ENCODE measurements at places on chromosomes 1 and 21.
A peak's percentile ranks its signal among the peaks of the same experiment; 100 is the strongest.

DNA sequence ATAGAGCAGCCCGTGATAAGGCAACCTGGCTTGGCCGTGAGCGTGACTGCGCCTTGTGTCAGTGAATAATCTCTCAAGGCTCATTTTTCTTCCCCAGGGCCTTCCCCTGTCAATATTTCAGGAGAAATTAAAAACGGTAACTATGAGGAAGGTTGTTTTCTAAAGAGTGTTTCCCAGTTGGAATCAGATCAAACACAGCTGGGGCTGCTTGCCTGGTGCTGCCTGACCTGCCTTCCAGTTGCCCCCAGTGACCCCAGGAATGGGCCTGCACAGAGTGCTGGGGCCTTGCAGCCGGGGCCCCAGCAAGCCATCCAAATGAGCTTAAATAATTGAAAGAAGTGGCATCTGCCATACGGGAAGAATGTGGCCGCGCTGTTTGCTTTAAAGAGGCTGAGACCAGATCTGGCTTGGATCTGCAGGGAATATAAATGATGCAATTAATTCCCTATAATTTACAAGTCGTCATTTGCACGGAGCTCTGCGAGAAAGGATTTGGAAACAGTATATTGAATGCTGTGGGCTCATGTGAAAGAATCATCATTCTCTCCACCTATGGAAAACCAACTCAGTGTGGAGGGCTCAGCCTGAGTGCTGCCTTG, 203.9 kb downstream of the C1orf94 start:
- no peak for DNase-seq

GRCh38 chr1:204863024-204863423, 7.6 kb upstream of the NFASC start:
- DNase-seq, result no peak

DNA sequence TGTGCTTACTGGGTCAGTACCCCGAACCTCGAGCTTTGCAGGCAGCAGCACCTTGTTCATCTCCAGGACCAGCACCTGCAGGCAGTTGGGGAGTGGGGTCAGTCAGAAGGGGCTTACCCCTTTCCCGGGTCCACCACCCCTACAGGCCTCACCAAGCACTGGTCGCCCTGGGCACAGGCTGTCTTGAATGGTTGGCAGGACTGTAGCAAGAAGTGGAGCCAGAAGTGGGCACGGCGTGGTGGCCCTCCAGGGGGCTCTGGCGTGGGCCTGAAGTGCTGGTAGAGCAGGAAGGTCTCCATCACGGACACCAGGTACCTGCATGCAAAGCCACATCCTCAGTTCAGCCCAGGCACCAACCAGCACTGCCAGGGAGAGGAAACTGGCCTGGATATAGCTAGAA, 5.2 kb downstream of the MAP3K6 start:
- DNase-seq, result no peak

GRCh38 chr1:209643285-209644020, 8.8 kb downstream of the LAMB3 start:
- no peak for DNase-seq

- no peak for DNase-seq
Measured at GRCh38 chr1:183063349-183063748, 40.1 kb downstream of the LAMC1 start.

GRCh38 chr21:41651406-41651805, 115.4 kb downstream of the RIPK4 start:
- no peak for DNase-seq

DNA sequence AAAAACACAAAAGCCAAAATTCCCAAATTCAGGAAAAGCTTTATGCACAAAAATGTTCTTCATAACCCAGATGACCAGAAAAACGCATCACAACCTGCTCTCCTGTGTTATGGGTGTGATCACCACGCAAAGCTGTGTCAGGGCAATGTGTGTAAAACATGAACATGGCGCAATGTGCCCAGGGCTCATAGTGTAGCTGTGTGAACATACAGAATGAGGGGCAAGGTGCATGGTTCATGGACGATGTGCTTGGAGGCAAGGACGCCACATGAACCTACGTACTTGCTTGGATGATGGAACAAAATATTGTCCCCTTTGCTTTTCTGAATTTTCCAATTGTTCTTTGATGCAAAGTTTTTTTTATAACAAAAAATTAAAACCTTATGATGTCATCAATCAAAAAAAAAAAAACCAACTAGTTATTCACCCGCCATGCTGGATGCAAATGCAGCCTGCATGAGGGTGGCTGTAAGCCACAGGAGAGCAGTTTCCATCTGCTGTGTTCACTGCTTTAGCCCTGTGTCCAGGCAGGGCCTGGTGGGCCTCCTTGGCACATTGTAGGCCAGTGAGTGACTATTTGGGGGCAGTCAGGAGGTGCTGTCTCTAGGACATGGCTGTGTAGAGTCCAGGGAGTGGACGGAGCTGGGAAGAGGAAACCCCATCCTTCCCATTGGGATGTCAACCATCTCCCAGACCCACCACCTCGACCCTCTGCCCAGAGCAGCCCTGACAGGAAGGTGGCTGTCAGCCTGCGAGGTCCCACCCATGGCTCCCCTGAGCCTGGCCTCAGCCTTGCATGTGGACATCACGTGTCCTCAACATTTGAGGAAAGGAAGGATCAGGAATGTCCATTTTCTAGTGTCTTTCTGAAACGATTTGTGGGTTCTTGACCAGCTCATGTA, 13.6 kb downstream of the KRTAP10-1 start:
- DNase-seq, result no peak

- no peak for DNase-seq
Measured at GRCh38 chr1:231871878-231872277, 245.3 kb downstream of the DISC1 start.

DNA sequence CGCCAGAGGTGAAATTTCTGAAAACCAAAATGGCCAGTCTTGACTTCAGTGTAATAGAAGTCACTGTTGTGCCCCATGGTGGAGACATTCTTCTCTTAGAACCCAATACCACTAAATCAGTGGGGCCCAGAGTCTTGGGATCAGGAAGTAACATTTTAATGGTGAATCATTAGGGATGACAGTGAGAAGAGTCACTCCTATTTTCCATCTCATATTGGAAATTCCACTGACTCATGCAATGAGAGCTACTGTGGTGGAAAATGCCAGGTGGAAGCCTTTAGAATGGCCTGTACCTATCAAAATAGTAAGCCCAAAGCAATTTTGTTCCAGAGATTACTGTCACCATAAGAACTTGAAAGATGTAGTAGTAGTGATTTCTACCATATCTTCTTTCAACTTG, 20.6 kb upstream of the PPM1J start:
- DNase-seq, result no peak

- no peak for DNase-seq
Measured at GRCh38 chr1:27366113-27366410, 699 bp downstream of the MAP3K6 start.

DNA sequence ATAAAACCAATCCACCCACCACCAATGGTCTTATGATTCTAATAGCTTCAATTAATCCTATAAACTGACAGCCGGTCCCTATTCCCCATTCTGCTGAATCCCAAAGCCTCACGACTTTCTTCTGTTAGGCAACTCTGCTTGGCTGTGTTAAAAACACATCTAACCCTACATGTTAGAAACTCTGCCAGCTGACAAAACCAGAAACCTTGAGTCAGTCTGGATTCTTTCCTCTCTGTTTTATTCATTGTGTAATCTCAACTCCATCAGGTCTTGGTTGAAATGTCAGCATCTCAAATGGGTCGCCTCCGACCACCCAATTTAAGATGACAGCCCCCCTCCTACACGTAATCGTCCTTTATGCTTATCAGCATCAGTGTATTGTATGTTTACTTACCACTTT, 312.1 kb downstream of the DISC1 start:
- DNase-seq, result no peak

DNA sequence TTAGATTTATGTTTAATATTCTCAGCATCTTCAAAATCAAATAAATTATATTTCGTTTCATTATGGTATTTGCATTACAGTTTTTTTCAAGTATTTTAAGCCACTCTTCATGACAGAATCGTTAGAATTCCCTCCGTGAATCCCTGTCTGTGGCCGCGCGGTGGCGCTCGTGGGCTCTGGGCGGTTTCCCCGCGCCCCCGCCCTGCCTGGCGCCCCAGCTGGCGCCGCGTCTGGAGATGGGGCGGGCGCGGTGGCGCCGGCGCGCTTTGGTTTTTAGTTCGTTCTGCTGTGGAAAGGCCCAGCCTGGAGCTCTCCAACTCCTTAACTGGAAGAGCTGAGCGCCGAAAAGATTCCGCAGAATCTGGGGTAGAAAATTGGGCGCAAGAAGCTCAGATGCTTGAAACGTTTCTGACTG, 25.7 kb downstream of the PRMT2 start:
- DNase-seq, result peak; percentile 21

DNA sequence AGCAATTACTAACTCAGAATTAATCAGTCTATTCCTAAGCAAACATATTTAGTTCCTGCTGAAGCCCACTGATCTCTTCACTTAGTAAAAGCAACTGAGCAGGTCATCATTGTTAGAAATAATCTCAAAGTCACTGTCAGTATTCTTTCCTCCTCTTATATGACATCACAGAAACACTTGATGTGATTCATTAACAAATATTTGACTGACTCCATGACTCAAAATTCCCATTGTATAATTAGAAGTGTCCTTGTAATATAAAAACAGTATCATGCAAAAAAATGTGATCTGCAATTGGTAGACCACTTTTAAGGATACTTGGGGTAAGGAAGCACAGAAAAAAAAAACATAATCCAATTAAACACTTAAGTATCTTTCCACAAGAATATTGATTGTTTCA, 194.4 kb downstream of the DPYD start:
- DNase-seq, result no peak

- no peak for DNase-seq
Measured at GRCh38 chr1:239952348-239953308, 139.1 kb upstream of the FMN2 start.

DNA sequence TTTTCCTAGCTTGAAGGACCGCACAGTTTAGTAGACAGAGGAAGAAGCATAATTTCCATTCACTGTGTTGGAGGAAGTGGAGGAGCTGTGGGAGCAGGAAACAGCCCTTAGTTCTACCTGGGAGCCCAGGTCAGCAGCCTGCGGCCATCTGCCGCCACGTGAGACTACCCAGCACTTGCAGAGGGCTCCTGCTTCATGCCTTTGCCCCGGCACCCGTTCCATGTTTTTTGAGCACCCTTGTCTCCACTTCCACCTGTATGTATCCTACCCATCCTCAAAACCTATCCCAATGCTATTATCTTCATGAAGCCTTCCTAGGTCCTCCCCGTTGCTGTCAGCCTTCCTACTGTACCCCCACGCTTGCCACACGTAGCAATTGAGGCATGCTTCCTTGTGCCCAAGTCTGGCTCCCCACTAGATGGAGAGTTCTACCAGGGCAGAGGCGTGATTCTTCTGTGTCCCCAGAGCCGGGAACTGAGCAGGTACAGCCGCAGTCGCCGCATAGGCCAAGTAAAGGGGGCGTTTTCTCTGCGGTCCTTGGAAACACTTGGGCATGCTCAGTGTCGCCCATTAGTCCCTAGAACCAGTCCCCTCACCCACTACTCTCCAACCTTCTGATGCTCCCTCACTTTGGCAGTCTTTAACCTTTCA, 1.9 kb downstream of the SLC6A9 start:
- no peak for DNase-seq

Data from AG04449 (cell line).